ENCODE measurements at places on chromosomes 2 and 18.
A peak's percentile ranks its signal among the peaks of the same experiment; 100 is the strongest.

DNA sequence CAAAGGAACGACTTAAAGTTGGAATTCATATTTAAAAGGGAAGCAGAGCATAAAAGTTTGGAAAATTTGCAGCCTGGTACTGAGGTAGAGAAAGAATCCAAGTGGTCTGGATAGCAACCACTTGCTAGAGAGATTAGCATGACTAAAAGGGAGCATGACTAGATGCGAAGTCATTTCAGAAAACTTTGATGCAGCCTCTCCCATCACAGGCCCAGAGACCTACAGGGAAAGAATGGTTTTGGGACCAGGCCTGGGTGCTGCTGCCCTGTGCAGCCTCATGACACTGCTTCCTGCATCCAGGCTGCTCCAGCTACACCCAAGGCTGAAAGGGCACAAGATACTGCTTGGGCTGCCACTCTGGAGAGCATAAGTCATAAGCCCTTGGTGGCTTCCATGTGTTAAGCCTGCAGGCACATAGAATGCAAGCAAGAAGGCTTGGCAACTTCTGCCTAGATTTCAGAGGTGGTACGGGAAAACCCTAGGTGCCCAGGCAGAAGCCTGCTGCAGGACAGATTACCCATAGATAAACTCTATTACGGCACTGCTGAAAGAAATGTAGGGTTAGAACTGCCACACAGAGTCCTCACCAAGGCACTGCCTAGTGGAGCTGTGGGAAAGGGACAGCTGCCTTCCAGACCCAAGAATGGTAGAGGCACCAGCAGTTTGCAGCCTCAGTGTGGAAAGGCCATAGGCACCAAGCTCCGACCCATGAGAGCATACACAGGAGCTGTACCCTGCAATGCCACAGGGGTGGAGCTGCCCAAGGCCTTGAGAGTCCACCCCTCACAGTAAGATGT is 12.6 kb upstream of the CHN1 start:
- DNase-seq = no peak

DNA sequence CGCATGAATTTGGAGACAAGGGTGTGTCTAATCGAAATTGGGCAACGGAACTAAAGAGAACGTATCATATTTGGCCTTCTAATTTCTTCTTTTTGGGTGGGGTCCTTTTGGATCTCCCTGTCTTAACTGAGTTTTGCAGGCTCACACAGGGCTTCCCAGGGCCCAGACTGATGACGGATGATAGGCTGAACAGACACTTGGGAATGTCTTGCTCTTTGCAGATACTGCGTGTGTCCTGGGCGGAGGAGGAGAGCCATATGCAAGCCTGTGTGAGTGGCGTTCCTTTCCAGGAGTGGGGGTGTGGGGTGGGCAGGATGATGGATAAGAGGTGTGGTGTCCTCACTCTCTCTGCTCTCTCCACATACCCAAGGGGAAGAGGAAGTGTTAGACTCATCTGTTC is 40.1 kb downstream of the TNP1 start:
- DNase-seq = no peak

DNA sequence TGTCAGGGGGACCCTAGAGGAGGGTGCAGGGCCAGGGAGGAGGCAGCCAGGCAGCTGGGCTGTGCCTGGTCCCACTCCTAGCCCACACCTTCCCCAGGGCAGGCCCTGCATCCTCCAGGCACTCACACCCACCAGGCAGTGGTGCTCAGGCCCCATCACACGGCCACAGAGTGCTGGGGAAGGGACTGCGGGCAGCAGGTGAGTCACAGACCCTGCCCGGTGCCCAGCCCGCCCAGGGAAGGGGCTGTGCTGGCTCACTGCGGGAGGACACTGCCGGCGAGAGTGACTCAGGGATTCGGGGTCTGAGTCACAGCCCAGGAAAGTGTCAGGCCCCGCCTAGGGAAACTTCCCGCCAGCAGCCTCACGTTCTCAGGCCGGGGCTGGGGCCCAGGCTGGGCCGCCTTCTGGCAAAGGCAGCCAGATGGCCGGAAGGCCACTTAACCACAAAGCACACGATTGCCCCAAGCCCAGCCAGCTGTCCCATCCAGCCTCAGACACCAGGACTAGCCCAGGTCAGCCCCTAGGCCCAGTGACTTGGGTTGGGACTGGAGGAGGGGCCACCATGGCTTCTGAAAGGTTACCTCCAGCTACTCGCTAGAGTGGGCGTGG is 42.2 kb downstream of the BIN1 start:
- DNase-seq = peak; percentile 79

DNA sequence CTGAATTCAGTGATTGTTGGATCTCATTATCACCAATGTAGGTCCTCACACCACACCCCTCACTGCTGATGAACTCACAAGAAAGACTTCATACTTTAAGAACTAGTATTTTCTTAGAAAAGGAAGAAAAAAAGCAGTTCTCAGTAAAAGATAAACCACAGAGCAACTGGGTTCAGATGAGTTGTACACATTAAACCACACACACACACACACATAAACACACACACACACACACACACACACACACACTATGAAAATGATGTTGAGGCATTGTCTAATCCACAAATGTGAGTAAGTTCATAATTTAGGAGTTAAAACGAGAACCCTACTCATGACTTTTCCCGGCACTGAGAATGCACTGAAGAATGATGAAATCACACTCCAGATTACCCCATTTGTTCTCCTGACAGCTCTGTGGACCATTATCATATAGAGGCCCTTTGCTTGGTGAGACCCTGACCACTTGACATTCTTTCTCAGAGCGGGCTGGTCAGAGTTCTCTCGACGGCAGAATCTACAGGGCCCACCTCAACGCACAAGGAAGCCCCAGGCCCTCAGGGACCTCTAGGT is 106.2 kb downstream of the BCL2 start:
- no peak for DNase-seq

DNA sequence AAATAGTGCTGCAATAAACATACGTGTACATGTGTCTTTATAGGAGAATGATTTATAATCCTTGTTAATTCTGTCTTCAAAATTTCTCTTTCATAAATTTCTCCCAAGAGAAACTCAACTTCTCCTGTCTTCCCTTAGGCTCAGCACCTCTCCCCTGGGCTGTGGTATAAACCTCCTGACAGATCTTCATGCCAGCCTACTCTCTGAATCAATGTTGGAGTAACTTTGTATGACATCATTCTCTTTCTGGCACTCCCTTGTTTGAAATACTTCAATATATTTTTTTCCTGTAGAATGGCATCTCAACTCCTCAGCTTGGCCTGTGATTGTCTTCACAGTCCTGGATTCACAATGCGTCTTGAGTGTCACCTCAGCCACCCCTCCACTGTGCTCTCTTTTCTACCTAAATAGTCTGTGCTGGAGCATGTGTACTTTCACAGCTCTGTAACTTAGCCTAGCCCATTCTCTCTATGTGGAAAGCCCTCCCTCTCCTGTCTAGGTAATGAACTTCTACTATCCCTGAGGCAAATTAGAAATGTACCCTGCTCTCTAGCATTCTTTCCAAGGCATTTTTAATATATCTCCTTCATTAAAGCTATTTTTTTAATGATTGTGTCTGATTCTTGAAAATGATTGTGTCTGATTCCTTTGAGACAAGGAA is 649.9 kb upstream of the FANCL start:
- no peak for DNase-seq

DNA sequence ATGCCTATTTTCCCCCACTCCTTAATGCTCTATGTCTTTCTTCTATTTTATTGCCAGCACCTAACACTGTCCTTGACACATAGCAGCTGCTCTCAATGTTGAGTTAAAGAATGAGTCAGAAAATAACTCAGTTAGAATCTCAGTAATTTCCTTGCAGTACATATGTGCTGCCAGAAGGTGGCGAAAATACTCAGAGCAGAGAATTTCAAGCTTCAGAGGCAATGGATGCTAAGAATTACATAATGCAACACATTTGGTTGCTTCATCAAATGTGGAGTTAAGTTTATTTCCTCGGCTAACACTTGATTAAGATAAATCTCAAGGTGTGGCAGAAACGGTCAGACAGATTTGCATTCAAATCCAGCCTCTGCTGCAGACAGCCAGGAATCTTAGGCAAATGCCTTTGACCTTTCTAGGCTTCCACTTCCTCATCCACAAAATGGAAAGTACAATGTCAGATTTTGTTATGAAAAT is 105.6 kb downstream of the VSNL1 start:
- DNase-seq = peak; percentile 24

DNA sequence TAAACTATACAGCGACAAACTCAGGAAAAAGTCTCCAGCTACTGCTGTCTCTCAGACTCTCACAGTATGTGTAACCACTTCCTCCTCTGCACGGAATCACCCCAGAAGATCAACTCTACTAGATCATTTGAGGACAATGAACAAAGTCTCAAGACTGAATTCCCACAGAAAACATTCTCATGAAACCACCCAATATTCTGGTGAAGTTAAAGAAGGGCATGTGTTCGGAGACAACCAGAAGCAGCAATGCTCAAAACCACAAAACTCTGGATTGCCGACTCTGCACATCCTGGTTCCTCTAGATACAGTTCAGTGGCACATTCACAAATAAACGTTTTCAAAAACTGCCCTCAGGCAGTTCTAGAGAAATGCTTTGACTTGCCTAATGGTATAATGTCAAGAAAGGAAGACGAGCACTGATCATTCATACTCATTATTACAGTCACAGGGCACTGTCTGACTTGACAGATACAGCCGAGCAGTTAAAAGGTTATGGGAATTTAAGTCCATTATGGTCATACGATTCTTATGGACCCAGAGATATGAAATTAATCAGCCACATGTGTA is 91.9 kb upstream of the STK17B start:
- no peak for DNase-seq
